ENCODE measurements at places on chromosomes 5 and 9.

DNA sequence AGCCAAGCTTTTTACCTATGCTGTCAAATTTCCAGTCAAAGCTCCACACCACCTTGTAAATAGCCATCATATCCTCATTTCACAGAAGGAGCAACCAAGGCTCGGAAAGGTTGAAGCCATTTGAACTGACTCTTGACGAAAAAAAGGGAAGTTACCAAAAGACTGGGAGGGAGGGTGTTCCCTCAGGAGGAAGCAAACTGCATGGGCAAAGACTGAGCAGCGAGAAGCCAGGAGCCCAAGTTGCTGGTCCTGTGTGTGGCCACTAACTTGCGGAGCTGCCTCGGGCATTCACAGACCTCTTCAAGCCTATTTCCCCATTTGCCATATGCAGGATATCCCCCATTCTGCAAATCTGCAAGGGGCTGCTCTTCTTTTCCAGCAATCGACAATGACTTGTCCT is 37.4 kb downstream of the TTLL11 start:
- DNase-seq, result no peak

DNA sequence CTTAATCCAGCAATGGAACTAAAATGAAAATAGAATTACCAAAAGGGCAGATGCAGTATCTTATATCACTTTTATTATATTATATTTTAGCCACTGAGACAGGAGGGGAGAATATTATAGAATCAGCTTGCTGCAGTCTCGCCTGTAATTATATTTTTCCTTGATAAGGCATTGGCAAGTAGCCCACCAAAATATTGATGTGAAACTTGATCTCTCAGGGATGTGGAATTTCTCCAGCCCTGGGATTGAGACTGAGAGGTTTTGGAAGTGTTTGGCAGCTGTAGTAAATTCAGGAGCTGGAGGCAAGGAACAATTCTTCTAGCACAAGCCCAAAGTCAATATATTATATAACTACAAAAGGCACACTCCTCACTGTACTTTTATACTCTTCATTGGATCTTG is 142.1 kb upstream of the ADAMTSL1 start:
- DNase-seq, result peak; percentile 4

GRCh38 chr5:156025656-156026055 is 301.3 kb upstream of the SGCD start:
- peak; percentile 48 for DNase-seq

- DNase-seq, result no peak
Observed at GRCh38 chr5:74282490-74282889, 358.0 kb downstream of the ENC1 start.

DNA sequence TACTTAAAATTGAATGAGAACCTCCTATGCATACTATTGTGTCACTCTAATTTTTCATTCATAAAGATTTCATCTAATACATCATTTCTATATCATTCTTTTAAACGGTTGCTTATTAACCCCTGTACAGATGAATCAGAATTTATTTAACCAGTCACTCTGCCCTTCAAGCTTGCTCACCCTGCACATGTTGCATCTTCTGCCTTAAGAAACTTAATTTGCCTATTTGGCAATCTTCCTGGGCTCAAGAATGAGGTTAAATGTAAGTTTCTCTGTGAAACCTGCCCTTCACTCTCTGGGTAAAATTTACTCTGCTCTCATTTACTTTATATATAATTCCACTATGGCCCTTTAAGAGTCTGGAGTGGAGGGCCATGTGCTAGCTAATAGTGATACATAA is 434.7 kb upstream of the ZNF608 start:
- no peak for DNase-seq

GRCh38 chr5:141512911-141513626 is 24.2 kb downstream of the PCDHGC5 start:
- DNase-seq, result no peak

DNA sequence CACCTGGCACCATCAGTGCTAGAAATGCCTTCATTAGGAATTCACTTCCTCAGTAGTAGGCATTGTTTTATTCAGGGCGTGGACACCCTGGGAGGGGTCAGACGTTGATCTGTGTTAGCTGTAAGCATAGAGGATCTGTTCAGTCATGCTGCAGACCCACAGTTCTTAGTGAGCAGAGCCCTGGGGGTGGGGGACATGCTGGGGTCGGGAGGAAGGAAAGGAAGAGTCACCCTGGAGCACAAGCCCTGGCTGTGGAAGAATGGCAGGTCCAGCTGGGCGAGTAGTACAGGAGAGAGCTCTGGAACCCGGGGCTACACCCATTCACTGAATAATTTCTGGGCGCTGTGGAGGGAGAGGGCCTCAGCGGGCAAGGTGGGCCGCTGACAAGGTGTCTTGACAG is 172.5 kb downstream of the FSTL4 start:
- no peak for DNase-seq

DNA sequence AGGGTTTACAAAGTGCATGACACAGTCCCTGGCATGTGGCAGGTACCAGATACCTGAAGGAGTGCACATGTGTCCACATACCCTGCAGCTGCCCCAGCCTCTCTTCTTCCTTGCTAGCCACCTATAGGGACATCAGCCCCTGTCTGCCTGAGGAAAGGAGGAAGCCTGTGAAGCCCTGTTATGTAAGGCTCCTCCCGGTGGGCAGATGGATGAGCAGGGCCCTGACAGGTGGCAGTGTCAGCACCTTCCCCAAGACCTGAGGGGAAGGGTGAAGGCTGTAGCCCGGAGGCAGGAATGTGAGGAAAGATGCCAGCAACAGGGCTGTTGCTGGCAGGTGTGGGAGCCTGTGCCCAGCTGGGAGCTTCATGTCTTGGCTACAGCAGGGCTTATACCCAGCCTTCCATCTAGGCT is 21.7 kb downstream of the TCF7 start:
- no peak for DNase-seq

GRCh38 chr5:103355579-103355978 is 97.0 kb downstream of the MACIR start:
- no peak for DNase-seq

DNA sequence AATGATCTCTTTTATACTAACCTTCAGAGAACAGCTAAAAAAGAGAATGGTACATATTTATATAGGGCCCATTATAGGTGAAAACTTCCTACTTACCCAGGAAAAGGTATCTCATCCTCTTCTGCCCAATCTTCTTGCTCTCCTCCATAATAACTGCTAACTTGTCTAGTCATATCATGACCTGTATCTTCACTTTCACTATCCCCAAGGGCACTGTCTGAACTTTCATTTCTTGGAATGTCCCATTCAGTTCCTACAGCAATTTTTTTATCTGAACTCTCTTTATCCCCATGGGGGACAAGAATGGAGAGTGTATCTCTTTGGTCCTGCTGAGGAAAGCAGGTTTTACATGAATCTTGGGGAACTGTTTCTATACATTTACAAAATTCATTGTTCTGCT is 36.4 kb upstream of the RAPGEF6 start:
- no peak for DNase-seq

GRCh38 chr9:89750117-89750791 is 145.4 kb downstream of the GADD45G start:
- peak; percentile 27 for DNase-seq

DNA sequence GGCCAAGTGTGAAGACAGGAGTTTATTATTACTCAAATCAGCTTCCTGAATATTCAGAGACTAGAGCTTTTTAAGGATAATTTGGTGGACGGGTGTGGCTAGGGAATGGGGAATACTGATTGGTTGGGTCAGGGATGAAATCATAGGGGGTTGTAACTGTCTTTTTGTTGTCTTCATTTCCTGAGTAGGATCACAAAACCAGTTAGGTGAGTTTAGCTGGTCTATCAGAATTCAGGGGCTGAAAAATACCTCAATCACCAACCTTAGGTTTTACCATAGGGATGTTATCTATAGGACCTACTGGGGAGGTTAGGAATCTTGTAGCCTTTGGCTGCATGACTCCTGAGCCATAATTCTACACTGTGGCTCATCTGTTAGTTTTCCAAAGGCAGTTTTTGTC is 235.8 kb downstream of the YTHDC2 start:
- DNase-seq, result no peak
